ENCODE measurements at places on chromosomes 1 and 21.

DNA sequence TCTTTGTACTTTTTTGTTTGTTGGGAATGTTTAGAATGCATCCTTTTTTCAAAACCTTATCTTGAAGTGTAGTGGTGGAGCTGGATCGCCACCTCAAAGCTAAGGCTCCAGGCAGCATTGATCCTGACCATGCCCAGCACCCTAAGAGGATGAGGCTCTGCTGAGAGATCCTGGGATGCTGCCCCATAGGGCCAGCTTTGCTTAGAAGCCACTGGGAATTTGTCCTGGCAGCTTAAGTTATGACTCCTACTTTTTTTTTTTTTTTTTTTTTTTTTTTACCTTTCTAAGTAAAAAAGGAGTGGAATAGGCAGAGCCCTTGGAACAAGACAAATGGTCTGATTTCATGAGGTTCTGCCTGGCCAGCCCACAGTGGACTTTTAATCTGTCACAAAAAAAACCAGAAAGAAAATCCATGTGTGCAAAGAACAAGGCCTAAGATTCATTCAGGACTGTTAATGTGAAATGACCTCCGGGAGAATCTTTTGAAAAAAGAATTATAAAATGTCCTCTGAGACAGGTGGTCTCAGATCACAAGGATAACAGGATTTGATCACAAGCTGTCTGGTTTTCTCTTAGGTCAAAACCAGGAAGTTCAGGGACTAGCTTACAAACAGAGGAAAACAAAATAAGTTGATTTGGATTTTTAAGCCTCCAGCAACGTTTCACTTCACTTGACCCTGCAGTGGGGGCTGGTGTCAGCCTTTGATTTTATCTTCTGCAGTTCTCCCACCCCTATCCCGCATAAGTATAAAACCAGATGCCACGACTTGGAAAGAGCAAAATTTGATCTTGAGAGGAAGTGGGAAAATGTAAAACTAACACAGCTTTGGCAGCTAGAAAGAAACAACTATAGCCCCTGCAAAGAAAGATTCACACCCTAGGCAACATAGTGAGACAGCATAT lies 25.9 kb upstream of the RAP1A start:
- no peak for DNase-seq

DNA sequence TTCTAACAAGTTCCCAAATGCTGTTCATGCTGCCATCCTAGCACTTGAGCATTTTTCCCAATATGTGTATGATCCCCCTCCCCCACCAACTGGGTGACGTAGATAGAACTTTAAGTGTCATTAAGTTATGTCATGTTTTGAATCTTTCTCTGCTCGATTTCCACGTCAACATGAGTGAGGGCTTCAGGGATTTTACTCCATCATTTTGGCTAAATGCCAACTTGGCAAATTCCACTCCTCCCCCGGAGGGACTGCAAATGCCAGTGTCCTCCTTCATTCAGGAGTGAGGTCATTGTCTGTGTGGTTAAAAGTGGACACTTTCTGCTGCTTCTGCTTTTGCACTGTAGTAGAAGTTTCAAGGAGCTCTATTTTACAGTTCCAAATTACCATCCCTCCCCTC lies 201.7 kb downstream of the FGGY start:
- no peak for DNase-seq

DNA sequence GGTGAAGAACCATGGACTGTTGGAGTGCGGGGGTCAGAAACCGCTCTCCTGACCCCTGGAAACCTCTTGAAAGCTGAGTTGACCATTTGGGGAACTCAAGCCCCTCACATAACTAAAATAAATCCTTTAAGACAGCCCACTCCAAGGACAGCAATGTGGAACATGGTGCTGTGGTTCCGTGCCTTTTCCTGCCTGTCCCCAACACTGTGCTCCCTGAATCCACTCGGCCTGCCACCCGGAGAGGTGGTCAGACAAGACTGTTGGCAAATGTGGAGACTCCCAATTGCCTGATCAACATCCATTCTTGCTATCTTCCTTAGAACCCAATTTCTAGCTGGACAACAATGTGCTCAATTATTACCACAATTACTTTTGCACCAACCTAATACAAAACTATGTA lies 286.0 kb downstream of the NPHP4 start:
- DNase-seq: no peak

GRCh38 chr1:230280906-230281413 lies 145.2 kb downstream of the PGBD5 start:
- DNase-seq: no peak

DNA sequence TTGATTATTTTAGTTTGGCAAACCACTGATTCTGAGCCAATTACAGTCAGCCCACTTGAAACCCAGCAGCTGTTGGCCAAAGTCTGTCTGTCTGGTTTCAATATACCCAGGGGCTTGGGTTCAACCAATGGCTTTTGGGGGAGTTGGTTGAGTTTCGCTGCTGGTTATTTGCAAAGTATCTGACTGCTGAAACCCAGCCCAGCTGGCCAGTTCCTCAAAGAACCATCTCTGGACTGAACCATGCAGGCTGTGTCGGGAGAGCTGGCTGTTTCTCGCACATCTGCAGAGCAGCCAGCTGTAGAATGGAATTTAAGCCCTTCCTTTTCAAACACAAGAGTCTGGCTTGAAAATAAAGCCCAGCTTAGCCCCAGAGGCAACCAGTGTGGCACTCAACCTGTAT lies 66.0 kb upstream of the PAX7 start:
- DNase-seq: no peak

- DNase-seq: no peak
These were observed 1.8 kb downstream of the VANGL2 start for GRCh38 chr1:160402001-160402795.

- no peak for DNase-seq
These were observed 1.1 kb upstream of the COQ8A start for GRCh38 chr1:226938903-226939437.

GRCh38 chr1:113042285-113043143 lies 30.5 kb upstream of the LRIG2 start:
- DNase-seq: peak; percentile 29

DNA sequence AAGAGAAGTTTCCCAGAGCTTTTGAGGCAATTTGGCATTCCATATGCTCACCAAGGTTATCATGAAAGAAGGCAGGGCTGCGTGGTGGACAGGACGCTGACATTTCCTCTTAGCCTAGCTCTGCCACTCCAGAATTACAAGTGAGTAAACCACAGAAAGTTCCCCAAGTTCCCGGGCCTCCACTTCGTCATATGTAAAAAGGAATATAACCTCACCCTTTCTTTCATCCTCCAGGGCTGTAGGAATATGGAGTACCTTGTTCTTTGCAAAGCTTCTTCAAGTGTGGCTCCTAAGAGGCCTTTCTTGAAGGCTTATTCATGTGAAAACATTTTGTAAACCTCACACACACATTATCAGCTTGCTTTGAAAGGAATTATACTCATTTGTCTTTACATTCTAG lies 210.2 kb downstream of the GREM2 start:
- no peak for DNase-seq

- DNase-seq: no peak
These were observed at the start of gene RXFP4 for GRCh38 chr1:155940993-155941844. Gene RXFP4 (plus strand): TSS chr1:155941638. CDS start chr1:155941710, 72 bp downstream.

GRCh38 chr1:207793327-207793726 lies 41.5 kb downstream of the CD46 start:
- no peak for DNase-seq

- DNase-seq: peak; percentile 22
These were observed 66.0 kb upstream of the SLC25A33 start for GRCh38 chr1:9473032-9473807.

GRCh38 chr21:16305686-16306085 lies 575.9 kb downstream of the USP25 start:
- peak; percentile 5 for DNase-seq

DNA sequence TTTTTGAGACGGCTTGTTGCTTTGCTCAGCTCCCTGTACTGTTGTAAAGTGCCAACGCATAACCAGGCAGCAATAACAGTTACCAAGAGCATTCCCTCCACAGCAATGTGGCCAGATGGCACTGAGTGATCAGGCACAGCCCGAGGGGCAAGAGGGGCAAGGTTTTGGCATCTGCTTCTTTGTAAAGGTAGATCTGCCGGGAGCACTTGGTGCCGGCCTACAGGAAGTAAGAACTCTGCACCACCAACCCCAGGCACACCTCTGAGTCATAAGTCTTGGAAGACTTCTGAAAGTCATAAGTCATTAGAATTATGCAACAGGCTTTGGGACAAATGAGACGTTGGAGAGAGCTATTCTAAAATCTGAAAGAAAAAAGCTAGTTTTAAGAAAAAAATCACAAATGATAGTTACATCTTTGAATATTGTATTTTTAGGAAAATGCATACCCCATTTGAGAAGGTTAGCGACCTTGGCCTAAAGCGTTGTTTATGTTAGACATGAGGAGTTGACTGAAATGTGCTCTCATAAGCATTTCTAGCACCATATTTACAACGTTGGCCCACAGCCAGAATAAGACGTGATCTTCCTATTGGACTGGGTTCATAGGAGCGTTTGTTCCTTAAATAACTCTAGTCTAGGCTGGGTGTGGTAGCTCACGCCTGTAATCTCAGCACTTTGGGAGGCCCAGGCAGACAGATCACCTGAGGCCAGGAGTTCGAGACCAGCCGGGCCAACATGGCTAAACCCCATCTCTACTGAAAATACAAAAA lies 37.7 kb upstream of the MAP10 start:
- no peak for DNase-seq

GRCh38 chr1:165793951-165794350 lies 25.3 kb upstream of the TMCO1 start:
- DNase-seq: no peak

DNA sequence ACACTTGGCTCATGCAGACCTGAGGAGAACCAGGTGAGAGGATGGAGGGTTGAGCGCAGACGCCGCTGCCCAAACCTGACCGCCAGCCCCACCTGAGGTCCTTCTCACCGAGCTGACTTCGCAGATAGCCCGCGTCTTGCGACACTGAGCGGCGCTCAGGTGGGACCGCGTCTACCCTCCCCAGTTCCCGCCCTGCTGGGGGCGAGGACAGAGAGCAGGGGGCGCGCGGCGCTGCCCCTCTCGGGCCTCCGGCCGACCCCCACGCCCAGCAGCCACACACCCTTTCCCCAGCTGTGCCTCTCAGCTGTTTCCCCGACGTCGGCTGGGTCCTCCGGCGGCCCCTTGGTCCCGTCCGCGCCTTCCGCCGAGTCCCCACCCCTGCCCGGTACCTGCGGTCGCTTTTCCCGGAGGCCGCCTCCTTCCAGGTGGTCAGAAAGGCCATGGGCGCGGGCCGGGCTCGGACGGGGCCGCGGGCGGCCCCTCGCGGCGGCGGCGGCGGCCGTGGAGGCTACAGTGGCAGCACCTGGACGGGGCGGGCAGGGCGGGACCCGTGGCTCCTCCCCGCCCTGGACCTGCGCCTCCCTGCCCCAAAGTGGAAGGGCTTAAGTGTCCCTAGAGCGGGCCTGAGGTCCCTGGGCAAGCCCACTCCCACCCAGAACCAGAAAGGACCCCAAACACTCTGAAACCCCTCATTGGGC lies 14.4 kb upstream of the TTC39A start:
- peak; percentile 25 for DNase-seq

DNA sequence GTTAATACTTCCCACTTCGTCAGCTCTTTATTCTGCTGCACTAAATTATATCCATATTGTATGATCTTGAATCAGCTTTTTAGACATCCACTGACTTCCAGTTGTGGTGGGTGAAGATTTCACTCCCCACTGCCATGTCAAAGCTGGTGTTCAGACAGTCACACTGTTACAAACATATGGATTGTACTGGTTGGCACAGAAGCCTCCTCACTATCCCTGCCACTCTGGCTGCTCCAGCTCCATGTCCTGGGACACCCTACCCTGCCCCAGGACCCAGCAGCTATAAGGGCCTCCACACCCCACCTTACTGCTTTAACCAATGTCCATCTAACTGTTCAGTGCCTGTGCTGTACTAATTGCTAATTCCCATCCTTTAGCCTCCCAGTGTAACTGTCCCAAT lies 32.0 kb upstream of the BATF3 start:
- no peak for DNase-seq

DNA sequence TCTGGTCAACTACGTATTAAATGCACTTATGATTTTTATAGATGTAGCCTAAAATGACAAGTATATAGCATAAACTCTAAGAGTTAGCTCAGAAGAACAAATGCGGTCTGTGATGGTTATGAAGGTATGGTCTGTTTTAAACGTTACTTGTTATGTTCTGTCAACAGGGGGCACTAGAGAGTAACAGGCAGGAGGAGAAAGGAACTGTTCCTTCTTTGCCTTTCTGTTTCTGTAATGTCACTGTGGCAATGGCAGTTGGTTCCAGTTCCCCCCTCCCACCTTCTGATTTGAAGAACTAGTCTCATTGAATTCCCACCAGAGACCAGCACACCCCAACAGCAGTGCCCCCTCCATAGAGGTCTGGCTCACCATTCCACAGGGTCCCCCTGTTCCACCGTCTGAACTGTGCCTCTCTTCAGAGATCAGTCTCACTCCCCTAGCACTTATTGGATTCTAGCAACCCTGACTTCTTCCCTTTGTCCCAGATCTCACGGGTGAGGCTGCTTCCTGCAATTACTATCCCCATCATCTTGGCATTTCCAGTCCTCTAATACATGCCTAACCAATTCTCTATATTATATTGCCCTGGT lies 14.0 kb downstream of the KRTAP24-1 start:
- no peak for DNase-seq

DNA sequence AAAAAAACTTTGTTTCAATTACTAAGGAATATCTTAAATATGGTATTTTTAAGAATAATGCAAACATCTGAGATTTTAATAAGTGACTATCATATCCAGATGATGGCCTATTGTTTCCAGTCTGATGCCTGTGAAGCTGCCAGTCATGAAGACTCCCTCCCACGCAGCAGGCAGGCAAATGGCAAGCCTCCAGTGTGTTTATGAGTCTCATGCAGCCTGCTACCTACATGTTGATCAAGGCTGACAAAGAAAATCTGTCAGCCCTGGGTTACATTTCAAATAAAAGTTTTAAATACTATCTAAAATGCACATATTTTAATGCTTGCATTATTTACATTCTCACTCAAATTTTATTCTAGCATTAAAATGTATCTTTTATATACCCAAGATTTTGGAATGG lies 137.6 kb upstream of the RNPC3 start:
- DNase-seq: no peak

- no peak for DNase-seq
These were observed 10.7 kb downstream of the TMEM81 start for GRCh38 chr1:205073511-205073910.

DNA sequence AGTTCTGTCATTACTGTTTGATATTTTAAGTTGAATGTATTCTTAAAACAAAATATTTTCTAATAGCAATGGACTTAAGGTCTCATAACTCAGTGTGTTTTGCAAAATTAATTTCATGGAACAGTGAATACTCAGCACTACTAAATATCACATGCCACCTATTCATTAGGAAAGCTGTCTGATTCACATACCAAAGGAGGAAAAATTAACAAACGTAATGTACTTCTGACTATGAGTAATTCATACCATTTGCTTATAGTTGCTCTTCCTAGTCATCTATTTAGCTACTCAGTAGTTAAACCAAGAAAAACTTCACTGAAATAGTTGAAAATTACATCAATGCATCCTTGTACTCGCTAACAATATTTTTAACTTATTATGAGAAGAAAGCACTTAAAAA lies 35.2 kb downstream of the TP53BP2 start:
- no peak for DNase-seq

- DNase-seq: no peak
These were observed 46.5 kb downstream of the HLX start for GRCh38 chr1:220925707-220926106.

All from NCI-H2081 (cell line).